Activated naive CD8-positive, alpha-beta T cell treated with anti-CD3 and anti-CD28 coated beads for 36 hours (primary cell): ENCODE measurements at places on chromosomes 3 and 15.
A peak's percentile ranks its signal among the peaks of the same experiment; 100 is the strongest.

- no peaks in the 10 kb centered on the region for H3K36me3 ChIP-seq
- H3K27ac ChIP-seq, result no peak overlapping the region
- no peaks in the 10 kb centered on the region for H3K27me3 ChIP-seq
- H3K4me3 ChIP-seq, result no peak overlapping the region
Observed at GRCh38 chr3:25355998-25356397, 72.1 kb upstream of the RARB start.

GRCh38 chr3:178476886-178477285 is 59.4 kb upstream of the KCNMB2 start:
- H3K4me3 ChIP-seq, result no peak overlapping the region
- peaks cover 6% of the 10 kb centered on the region for H3K27me3 ChIP-seq
- no peak overlapping the region for H3K27ac ChIP-seq
- no peaks in the 10 kb centered on the region for H3K4me1 ChIP-seq
- H3K36me3 ChIP-seq, result no peaks in the 10 kb centered on the region

GRCh38 chr3:3907023-3907422 is 107.8 kb downstream of the LRRN1 start:
- H3K27me3 ChIP-seq, result no peaks in the 10 kb centered on the region
- no peak for DNase-seq
- no peak overlapping the region for H3K27ac ChIP-seq
- no peaks in the 10 kb centered on the region for H3K4me1 ChIP-seq
- H3K36me3 ChIP-seq, result peaks cover 3% of the 10 kb centered on the region

- no peak for DNase-seq
- no peaks in the 10 kb centered on the region for H3K27me3 ChIP-seq
- H3K4me3 ChIP-seq, result no peak overlapping the region
- H3K27ac ChIP-seq, result no peak overlapping the region
Observed at GRCh38 chr3:20396335-20396734, 210.3 kb upstream of the SGO1 start.

- H3K4me1 ChIP-seq, result peaks cover 5% of the 10 kb centered on the region
- DNase-seq, result no peak
- H3K27me3 ChIP-seq, result peaks cover 7% of the 10 kb centered on the region
- H3K4me3 ChIP-seq, result no peak overlapping the region
- H3K27ac ChIP-seq, result no peak overlapping the region
Observed at GRCh38 chr15:51065781-51066180, 28.9 kb downstream of the TNFAIP8L3 start.

DNA sequence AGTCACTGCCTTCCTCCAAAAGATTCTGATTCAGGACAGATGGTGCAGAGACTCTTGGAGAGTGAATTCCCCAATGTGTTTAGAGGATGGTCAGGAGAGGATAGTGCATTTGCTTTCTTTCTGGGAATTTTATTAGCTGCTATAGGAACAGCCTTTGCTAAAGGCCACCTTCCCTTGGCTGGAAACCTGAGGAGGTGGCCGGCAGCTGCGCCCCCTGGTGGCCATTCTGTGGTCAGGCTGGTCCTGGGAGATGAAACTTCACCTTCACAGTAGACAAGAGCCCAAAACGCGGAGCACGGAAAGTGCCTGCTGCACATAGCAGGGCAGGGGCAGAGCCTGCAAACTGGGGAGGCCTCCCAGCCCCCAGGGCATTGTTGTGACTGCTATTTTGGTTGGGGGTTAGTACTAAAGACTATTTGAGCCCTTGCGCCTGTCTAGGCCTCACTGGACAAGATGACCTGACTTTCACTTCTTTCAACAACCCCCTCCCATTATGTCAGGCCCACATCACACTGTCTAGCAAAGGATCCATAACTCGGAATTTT is 34.3 kb downstream of the SEC22C start:
- peak; percentile 47 for DNase-seq
- peaks cover 1% of the 10 kb centered on the region for H3K36me3 ChIP-seq
- no peak overlapping the region for H3K27ac ChIP-seq
- H3K4me1 ChIP-seq, result no peaks in the 10 kb centered on the region
- no peaks in the 10 kb centered on the region for H3K27me3 ChIP-seq
